ENCODE measurements at places on chromosomes 2 and 18.
A peak's percentile ranks its signal among the peaks of the same experiment; 100 is the strongest.

- DNase-seq = no peak
Measured at GRCh38 chr2:129760669-129761068, 218.8 kb upstream of the RAB6C start.

DNA sequence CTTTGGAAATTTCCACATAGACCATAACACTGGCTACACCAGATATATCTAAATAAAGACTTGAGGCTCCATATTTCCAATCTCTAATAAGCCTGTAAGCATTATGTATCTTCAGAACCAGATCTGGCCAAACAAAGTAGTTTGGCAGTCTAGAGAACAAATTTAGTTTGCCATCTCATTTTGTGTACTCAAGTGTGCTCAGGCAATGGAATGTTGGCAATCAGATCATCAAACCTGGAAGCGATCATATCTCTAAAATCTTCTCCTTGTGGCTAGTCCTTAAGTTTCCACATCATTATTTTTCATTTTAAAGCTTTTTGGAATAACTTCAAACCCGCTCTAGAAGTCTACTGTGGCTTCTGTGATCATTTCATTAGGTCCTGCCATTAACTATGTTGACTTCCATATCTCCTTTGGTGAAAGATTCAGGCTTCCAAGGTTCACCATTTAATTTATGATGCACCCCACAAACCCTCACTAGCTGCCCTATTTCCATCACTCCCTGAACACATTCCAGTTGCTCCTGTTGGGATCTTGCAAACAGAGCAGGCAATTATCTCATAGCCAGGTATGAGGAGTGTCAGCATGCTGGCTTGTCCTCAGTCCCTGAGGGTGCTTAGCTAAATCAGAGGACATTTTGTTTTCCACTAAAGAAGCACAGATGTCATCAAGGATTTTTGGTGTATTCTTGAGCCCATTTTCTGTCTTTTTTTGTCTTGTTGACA, 46.2 kb downstream of the WDR75 start:
- DNase-seq = no peak

GRCh38 chr18:58438161-58438957, 190.5 kb downstream of the ALPK2 start:
- no peak for DNase-seq

- DNase-seq = peak; percentile 48
Measured at GRCh38 chr2:98757904-98758421, 27.0 kb upstream of the MGAT4A start.

DNA sequence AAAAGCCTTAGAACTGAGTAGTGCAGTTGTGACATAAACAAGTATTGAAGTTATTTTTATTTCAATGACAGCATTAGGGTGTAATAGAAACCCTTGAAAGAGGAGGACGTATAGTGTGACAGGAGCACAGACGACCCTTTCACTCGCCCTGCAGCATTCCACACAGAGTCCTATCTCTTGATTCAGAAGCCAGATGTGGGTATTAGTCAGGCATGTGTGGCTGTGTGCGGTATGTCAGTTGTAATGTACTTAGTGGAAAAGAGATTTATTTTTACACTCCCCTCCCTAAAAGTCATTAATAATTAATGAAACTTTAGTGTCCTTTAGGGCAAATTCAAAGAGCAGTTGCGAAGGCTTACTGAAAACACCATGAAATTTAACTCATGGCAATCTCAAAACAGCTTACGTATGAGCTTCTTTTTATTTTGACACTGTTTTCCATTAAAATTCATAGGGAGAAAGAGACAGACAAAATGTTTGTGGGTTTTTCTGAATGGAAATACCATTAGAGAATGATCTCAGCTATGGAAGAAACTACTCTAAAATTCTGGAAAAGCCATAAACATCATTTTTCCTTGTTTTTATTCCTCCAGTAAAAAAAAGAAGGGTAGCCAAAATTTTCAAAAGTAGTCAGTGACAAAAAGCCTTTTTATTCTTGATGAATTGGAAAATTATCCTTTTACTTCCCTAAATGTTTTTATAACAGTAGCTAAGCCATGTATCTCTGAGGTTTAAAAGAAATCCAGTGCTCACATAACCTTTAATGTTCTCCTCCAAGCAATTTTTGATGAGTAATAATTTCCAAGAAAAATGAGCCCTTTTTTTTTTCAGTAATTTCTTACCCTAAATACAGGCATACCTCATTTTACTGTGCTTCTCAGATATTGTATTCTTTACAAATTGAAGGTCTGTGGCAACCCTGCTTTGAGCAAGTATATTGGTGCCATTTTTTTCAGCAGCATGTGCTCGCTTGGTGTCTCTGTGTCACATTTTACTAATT, 84.0 kb upstream of the DSEL start:
- DNase-seq = no peak

GRCh38 chr2:38274286-38275276, 102.5 kb downstream of the ATL2 start:
- DNase-seq = peak; percentile 25

DNA sequence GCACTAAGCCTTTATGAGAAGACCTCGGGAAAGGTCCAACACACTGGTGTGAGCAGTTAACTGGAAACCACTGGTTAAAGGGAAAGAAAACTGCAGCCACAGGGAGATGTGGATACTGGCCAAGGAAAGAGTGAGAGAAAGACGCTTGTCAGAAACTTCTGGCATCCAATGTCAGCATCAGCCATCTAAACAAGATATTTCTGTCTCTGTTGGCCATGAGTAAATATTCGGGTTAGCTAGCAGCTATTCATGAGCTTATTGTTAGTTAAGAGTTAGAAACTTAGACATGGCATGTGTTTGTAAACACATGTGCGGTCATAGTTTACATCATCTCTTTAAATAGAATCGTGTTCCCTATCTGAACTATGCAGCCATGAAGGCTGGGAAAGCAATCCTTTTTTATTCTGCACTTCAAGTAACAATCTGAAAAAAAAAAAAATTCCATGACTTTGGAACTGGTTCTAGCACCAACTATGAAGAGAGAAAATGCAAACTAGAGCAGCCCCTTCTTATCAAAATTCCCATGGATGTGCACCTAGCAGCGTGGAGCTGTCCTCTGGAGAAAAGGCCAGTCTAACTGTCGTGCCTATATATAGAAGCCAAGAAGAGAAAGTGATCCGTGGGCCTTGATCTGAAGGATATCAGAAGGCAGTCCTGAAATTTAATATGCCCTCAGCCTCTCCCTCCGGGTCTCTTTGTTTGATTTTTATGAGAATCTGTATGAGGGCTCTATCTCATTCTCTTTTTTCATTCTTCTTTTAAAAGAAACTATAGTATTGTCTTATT, 84.0 kb upstream of the RFX8 start:
- DNase-seq = no peak

- DNase-seq = no peak
Measured at GRCh38 chr18:74990563-74991081, 218.3 kb downstream of the PTGR3 start.

DNA sequence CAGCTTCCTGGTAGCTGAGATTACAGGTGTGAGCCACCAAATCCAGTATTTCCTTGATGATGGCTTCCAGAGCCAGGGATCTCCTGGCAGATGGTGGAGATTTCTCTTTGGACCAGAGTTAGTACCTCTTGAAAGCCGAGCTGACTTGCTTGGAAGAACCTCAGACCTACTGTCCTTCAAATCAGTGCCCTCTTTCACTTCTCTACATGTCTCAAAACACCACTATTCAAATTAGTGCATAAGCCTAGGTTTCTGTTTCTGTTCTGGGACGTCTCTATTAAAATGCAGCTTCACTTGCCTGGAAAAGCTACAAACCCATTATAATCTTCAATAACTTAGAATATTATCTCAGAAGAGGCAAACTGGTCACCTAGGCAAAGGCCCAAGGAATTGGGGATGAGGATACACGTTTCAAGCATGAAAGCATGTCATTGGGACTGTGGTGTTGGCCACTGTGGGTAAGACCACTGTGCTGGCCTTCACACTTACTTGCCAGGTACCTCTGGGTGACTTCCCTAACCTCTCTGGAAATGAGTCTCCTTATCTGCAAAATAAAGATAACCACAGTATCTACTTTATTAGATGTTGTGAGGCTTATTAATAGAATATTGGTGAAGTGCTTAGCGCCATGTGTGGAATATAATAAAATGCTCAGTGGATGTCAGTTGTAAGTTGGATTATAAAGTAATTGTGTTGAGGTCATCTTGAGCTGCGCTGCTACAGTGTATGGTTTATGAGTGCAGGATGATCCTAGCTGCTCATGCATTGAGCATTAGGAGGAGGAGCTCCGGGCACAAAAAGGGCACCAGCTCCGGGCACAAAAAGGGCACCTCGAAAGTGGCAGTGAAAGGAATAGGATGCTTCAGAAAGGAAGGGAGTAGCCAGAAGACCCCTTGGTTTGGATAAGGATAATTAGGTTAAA, 84.5 kb downstream of the DOCK10 start:
- DNase-seq = no peak

GRCh38 chr2:198478361-198478760, 674.0 kb downstream of the PLCL1 start:
- no peak for DNase-seq

DNA sequence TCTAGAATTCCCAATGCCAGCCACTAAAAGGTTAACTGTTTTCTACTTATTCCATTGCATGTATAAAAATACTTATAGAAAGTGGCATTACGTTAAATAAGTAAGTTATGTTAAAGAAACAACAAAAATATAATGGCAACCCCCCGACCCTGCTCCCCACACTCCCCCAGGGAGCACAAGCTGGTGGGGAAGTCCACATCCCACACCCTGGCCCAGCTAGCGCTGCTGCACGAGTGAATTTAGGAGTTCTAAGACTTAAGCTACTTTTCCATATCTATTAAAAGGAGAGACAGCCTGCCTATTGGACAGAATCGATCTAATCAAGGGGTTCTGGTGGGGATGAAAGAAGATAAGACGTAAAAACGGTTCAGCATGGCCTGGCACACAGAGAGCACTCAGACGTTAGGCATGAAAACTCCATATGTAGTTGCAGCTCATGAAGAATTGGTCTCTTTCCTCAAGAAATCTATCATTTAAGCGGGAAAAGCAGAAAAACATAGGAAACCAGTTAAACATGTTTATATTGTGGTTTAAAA, 16.6 kb downstream of the HJURP start:
- DNase-seq = no peak

DNA sequence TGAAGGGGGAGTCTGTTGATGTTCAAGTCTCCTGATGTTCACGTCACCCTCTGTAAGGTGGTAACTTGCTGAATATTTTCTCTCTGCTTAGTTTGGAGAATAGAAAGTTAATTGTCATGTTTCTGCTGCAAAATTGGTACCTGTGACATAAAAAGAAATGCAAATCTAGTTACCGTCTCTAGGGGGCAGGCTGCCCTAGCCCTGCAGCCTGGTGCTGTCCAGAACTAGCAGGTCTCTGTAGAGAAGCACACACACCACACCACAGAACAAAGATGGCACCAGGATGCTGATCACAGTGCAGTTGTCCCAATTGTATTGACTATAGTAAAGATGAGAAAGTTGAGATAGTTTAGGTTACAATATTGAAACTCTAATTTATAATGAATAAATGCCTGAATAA, 47.0 kb downstream of the SLC9A4 start:
- peak; percentile 33 for DNase-seq

DNA sequence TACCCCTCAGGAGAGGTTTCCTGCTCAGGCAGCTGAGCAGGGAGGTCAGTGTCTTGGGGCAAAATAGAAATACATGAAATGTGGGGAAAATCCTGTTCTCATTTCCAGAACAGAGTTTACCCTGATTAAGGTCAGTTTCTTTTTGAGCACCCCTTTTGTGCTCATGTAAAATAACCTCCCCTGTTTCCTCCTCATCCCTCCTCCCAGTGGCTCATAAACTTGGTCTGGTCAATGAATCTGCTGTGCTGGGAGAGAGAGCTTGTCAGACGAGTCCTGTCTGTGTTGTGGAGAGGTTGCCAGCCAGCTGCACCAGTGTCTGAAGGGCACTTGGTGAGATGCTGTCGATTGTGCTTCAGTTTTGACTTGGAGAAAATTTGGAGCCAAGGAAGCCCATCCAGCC, 48.6 kb downstream of the NTSR2 start:
- DNase-seq = no peak

DNA sequence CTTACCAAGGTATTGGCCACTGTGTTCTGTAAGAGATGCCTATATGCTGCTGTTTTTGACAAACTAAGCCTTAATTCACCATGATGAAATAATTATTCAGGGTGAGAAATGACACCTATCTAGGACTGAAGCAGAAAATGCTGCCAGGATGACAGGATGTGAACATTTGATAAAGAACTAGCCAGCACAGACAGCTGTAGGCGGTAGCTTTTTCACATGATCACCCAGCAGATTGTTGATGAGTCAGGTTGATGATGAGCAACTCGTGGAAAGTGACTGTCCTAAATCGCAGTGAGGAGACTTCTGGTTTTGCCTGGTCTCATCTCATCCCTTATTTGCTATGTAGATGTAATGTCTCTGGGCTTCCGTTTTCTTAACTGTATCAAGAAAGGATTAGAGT, 144.1 kb downstream of the PRPF40A start:
- DNase-seq = peak; percentile 65

DNA sequence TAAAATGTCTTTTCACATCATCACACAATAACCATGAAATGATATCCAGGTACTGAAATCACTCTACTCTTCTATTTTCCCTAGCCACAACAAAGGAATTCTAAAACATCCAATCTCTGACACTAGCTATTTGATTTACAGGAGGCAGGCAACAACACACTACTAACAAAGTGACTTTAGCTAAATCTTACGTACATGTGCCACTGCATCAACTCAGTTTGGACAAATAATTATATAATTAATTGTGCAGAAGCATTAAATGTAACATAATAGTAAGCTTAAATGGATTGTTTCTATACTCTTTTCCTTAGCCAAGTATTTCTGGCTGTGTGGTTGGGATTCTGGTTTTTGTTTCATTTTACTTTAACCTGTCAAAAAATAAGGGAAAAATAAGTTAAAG, 192.4 kb downstream of the AFF3 start:
- no peak for DNase-seq

- DNase-seq = no peak
Measured at GRCh38 chr2:10139536-10139935, 17.0 kb downstream of the RRM2 start.

DNA sequence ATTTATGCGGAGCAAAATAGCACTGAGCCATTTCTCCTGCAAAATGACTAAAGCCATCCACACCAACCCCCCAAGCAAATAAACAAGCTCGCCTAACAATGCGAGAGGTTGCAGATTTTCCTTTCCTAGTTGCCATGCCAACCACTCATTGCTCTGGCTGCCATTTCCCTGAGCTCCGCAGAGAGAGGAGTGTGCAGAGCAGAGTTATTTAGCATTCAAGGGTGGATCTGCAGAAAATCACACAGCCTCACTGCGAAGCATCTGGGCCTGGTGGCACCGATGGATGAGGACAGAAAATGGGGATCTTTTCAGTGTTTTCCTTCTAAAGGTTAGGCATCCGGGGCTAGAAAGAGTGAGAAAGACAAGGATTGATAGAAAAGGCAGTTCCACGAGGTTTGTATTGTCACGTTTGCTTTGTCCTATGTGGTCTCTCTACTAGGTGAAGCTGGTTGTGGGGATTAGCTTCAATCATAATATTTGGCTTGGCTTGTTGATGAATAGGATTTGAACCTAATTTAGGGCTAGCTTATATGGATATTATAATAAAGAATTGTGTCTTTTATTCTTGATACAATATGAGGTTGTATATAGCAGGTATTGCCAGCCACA, 110.2 kb upstream of the UNC80 start:
- no peak for DNase-seq

Measured in activated CD4-positive, alpha-beta T cell treated with anti-CD3 and anti-CD28 coated beads for 48 hours (primary cell).